Right atrium auricular region (tissue), 2 donors: ENCODE measurements at places on chromosomes 13 and 19. TPM values are rescaled to one million over a fixed set of nuclear protein-coding genes. Genes with fewer than 3 reads are reported as not detected.

GRCh38 chr13:96533408-96533807 lies 443.5 kb downstream of the HS6ST3 start:
- no peak for DNase-seq

DNA sequence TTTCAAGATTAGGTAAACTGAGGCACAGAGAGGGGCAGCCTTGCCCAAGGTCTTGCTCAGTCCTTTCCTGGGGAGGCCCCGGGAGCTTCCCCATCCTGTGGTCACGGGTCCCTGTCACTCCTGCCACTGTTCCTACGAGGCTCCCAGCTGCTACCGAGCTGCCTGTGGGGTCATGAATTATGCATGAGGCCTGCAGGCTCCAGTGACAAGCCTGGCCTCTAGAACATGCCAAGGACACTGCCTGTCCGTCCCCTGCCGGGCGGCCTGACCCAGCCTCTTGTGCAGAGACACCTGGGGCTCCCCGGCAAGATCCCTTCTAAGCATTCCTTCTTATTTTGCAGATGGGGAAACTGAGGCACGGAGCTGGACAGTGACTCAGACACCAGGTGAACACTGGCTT lies 2.7 kb downstream of the FCHO1 start:
- DNase-seq = no peak

DNA sequence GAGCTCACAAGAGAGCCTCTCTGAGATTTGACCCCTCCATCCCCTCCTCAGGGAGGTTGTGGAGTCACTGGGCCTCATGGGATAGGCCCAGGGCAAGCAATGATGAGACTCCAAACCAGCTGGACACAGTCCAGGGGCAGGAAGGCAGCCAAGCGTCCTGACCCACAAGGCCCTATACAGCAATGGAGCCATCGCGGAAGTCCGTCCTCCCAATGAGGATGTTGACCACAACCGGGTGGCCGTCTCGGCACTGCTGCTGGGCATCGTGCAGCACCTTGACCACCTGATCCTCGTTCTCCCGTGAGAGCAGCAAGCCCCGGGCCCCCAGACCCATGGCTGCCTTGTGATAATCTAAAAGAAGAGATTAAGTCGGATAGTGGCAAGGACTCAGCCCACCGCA lies 7.9 kb downstream of the SYDE1 start:
- DNase-seq = peak; percentile 80

DNA sequence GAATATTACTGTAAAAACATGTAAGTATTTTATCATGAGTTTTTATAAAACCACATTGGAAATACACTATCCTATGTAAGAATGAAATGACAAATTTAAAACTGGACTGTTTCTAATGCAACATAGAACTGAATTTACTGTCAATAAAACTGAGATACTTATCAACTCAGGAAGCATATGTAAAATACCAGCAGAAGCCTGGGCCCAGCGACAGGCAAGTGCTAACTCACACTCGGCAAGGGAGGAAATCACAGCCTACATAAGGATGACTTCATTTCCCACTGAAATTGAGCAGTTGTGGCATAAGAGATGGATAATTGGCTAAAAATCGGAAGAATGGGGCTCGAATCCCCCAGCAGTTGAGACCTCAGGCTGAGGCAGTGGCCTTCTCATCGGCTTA lies 12.1 kb downstream of the PROZ start:
- DNase-seq = no peak

Gene OR7C1
- not detected for total RNA-seq

GRCh38 chr13:52447815-52448552 lies 2.5 kb downstream of the VPS36 start:
- DNase-seq = no peak

Gene TNFAIP8L1
- total RNA-seq = 4.2 TPM

Gene IZUMO4
- total RNA-seq = 1.4 TPM

Gene TMEM86B
- total RNA-seq = 1.3 TPM

GRCh38 chr19:55622242-55622969 lies 2.0 kb downstream of the ZNF784 start:
- DNase-seq = no peak

DNA sequence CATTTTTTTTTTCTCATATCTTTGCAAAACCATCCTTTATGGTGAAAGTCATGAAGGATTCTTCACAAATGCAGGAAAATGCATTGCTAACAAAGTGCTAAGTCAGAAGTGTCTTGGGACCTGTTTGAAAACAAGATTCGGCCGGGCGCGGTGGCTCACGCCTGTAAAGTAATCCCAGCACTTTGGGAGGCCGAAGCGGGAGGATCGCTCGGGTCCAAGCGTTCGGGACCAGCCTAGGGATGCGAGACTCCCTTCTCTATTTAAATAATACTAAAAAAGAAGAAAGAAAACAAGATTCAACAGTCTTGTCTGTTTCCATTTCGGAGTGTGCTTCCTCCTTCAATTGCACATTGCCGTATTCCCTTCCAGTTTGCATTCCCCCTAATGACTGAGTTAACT lies 819 bp downstream of the EID2B start:
- DNase-seq = no peak

- DNase-seq = no peak
Measured at GRCh38 chr19:370641-371330, 26.2 kb upstream of the MIER2 start.

DNA sequence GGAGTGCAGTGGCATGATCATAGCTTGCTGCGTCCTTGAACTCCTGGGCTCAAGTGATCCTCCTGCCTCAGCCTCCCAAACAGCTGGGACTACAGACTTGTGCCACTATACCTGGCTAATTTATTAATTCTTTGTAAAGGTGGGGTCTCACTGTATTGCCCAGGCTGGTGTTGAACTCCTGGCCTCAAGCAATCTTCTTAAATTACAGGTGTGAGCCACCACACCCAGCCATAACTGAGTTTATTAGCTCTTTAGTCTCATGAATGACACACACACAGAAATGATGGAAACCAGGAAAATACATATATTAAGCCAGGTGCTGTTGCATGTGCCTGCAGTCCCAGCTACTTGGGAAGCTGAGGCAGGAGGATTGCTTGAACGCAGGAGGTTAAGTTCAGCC lies 33.1 kb upstream of the LMO7 start:
- no peak for DNase-seq

GRCh38 chr13:30034458-30034795 lies 184.0 kb upstream of the UBL3 start:
- DNase-seq = no peak

DNA sequence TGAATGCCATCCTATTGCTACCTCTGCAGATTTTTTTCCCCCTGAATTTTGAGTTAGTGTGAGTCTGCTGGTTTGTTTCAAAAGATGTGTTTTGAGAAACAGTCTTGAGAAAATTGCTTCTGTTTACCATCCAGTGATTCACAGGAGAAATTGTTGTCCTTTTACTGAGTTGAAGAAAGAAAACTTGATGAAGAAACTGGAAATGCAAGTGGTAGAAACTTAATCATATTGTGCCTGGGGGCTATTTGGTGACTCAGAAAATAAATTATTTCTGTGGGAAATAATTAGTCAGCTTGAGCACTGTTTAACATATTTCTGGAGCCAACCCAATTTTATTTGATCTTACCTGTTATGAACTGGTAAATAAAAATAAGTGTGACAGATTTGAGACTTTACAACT lies 35.4 kb downstream of the PAN3 start:
- DNase-seq = no peak

GRCh38 chr13:97318532-97318931 lies 96.4 kb downstream of the MBNL2 start:
- DNase-seq = no peak

Gene RPL13A
- 765 TPM for total RNA-seq

Gene ADM5
- total RNA-seq = not detected

Gene CYP4F8
- not detected for total RNA-seq

GRCh38 chr19:27777242-27777641 lies 1435.7 kb downstream of the UQCRFS1 start:
- no peak for DNase-seq

- no peak for DNase-seq
Measured at GRCh38 chr13:23671377-23671776, 101.2 kb downstream of the TNFRSF19 start.
